ENCODE measurements at places on chromosomes 11 and 22.

DNA sequence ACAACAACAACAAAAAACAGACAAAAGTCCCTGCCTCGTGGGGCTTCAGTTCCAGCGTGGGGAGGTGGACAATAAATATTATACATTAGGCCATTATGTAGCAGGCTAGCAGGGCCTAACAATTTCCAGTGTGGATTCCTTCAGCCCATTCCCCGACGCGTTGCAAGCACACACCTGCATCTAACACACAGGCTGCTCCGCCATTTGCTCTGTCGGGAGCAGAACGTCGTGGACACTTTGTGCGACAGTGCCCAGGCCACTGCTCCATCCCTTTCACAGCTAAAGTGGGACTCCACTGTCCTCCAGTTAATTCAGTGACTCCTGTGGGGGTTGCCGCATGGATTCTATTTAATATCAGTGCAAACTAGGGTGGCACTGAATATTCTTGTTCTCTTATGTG lies 10.9 kb upstream of the FGF3 start:
- DNase-seq, result no peak

GRCh38 chr11:10602366-10602765 lies 33.9 kb upstream of the LYVE1 start:
- no peak for DNase-seq

- DNase-seq, result no peak
Observed at GRCh38 chr22:33766091-33766490, 154.2 kb downstream of the LARGE1 start.

DNA sequence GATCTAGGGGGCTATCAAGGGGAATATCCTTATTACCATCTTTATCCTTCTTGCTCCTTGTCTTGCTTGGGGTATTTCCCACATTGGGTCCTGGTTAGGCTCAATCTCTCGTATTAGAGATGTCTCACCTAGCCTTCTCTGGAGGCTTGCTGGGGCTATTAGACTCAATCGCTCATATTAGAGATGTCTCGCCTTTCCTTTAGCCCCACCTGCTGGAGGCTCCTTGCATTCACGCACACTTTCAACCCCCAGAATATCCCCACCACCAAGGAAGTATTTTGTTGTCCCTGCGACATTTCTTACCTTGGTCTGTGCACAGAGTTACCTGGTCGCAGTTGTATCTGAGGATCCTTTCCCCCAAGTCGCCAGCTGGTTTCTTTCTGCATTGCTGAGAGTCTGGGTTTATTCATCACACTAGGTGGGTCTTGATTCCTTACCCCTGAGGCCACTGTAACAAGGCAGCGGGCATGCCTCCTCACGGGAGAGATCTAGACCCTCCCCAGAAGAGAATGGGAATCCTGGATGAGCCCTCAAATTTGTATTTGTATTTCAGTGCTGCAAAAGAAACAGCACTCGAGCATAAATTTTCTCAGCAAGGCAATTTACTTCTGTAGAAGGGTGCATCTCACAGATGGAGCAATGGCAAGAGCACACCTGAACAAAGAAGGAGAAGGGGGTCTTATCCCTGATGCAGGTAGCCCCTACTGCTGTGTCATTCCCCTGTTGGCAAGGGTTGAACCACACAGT lies 15.9 kb upstream of the HYLS1 start:
- DNase-seq, result no peak

DNA sequence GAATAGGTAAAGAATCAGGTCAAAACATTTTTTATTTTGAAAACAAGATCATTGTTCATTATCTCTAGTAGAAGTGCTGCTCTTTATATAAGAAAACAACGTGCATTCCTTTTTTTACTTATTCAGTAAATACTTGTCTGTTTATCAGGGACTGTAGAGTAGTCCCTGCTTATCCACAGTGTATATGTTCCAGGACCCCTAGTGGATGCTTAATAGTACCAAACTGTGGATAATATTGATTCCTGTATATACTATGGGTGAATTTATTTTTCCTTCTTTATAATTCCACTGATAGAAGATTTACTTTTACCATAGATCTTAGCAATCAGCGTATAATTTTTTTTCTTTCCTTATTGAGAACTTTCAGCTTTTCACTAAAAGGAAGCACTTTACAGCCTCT lies 32.6 kb downstream of the CEP295 start:
- no peak for DNase-seq

DNA sequence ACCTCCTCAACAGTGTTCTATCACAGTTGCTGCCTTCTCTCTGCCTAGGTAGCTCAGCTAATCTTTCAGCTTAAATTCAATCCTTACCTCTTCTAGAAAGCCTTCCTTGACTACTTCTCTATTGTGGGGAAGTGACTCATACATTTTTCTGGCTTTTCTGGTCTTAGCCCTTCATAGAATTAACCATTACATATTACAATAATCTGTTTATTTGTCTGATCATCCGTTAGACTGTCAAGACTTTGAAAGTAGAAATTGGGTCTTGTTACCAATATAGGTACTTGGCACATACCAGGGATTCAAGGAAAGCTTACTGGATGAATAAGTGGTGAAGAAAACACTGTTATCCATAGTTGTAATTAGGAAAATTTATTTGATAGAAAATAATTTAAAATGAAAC lies 89.6 kb downstream of the FANCF start:
- DNase-seq, result no peak

GRCh38 chr11:66146074-66146473 lies 76.0 kb downstream of the PACS1 start:
- DNase-seq, result no peak

DNA sequence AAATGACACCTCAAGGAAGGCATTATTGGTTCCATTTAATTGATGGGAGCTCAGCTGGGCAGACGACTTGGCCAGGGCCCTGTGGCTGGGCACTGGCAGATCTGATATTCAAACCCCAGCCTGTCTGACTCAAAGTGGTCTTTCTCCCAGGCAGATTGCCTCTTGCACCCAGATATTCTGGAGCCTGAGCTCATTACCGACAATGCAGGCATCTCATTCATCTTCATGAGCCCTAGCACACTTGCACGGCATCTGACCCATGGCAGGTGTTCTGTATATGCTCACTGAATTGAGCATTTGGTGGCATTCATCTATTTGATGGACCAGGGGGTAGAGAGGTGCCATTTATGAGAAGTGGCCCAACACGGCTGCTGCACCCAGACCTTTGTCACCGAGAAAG lies 193.1 kb downstream of the DSCAML1 start:
- DNase-seq, result no peak

GRCh38 chr11:66317723-66318599 lies 1.1 kb upstream of the CD248 start:
- no peak for DNase-seq

- DNase-seq, result no peak
Observed at GRCh38 chr22:50186761-50187523, 1.2 kb downstream of the TRABD start.

DNA sequence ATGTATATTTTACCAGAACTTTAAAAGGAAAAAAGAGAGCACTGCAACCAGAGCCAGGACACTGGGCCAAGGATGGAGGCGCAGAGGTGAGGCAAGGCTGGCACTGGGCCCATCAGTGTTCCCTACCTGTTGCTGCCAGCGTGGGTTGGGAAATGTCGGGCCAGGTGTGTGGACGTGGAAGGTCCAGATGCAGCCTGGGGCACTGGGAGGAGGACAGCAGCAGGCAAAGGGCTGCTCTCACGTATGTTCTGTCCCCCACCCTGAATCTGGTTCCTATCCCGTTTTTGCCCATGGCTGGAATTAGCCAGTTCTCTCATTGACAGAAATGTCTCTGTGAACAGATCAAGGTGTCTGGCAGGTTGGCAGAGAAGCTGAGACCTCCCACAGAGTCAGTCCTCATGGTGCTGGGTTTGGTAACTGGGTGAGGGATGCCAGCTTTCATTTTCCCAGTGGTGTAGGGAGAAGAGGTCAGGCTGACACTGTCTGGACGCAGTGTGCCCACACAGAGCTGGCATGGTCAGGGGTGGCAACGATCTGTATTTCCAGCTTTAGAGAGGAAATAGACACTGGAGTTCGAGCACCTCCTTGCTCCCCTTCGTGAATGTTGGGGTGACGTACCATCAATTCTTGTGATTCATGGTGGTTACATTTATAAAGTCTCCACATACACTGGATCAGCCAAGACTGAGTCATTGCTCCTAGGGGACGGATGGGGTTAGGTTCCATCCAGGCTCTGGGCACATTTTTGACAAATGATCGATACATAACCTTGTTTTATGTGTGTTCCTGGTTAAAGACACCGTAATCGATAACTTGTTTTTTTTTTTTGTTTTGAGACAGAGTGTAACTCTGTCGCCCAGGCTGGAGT lies 4.3 kb upstream of the PNPLA3 start:
- DNase-seq, result no peak

- no peak for DNase-seq
Observed at GRCh38 chr11:3738723-3739122, 58.6 kb downstream of the NUP98 start.

- DNase-seq, result no peak
Observed at GRCh38 chr11:38005597-38005996, 1407.6 kb upstream of the RAG2 start.

DNA sequence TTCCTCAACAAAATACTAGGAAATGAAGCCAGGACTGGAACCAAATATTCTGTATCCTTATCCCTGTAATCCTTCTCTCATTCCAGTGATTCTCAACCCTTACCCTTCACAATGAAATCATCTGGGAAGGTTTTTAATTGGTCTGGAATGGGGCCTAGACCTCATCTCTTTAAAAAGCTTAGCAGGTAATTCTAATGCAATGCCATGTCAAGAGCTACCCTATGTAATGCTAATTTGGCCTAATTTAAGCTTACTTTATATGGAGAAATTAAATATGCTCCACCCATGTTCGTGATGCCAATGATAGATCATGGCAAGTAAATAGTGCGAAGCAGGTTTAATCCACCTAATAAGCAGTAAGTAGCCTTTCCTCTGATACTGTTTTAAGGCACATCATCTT lies 101.7 kb downstream of the SGSM3 start:
- no peak for DNase-seq

- DNase-seq, result no peak
Observed at GRCh38 chr11:36156161-36156816, 132.9 kb downstream of the COMMD9 start.

DNA sequence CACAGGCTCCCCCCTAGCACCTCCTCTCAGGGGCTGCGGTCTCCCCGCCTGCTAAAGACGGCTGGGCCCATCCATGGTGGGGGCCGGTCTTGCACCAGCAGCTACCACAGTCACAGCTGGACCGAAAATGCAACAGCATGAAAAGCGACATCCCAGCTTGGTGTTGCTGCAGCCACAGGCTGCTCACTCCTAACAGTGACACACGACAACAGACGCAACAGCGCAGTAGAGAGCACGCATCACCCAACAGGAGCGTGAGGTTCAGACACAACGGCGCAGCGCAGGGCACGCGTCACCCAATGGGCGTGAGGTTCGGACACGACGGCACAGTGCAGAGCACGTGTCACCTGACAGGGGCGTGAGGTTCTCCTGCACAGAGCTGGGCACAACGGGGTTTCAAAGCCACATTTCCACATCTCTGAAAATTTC lies 24.1 kb downstream of the TOLLIP start:
- DNase-seq, result no peak

GRCh38 chr22:22938672-22939587 lies 51.3 kb downstream of the IGLL5 start:
- no peak for DNase-seq

- peak; percentile 28 for DNase-seq
Observed at GRCh38 chr11:86047275-86047991, 21.5 kb downstream of the PICALM start.

DNA sequence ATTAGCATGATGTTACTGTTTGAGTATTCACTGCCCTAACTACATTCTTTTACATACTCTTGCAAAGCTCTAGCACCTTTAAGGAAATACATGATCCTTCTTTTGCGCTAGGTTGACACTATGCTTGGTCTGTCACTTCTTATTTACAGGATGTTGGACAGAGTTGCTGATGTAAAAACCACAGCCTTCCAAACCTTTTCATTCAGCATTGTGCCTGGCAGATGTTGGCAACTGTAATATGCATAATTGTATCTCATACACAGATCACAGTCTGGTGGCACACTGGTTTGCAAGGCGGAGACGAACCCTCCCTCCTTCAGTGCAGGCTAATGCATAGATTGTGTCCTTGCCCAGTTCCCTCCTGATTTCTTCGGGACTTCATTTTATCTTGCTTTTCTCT lies 224.1 kb downstream of the SNX19 start:
- no peak for DNase-seq

- no peak for DNase-seq
Observed at GRCh38 chr11:65219930-65220213, 38.1 kb downstream of the CAPN1 start.

- no peak for DNase-seq
Observed at GRCh38 chr11:125945797-125946520, at the start of gene VSIG10L2. Gene VSIG10L2 (plus strand): TSS chr11:125946044. CDS start chr11:125946056, 12 bp downstream.

DNA sequence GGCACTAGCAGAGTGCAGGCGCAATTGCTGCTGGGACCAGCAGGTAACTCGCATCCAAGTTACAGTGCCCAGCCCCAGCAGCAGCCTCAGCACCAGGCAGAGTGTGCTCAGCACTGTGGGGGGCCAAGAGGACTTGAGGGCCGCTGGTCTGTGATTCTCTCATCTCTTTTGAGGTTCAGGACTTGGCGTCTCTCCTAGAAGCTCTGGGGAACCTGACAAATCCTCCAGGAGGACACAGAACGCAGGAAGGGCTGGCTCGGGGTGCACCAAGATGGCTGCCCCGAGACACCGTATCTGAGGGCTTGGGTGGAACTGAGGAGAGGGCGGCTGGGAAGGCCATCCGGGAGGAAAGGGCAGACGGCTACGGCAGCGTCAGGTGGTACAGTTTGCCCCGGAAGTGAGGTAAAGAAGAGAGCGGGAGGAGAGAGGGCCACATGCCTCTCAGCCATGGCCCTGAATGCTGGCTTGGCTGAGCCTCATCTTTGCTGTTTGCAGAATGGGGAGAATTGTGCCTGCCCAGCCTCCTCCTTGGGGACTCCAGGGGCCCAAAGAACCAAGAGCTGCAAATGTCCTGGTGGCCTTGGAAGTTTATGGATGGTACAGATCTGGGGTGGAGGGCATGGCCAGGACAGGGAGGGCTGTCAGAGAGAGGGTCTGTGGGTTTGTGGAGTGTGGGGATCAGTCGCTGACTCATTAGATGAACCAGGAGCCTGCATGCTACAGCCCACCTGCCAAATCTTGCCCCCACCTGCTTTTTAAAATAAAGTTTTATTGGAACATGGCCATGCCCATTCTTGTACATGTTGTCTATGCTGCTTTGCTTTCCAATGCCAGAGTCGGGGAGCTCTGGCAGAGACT lies 78.0 kb downstream of the MYEOV start:
- no peak for DNase-seq

GRCh38 chr22:45838305-45838887 lies 138.6 kb downstream of the WNT7B start:
- no peak for DNase-seq

DNA sequence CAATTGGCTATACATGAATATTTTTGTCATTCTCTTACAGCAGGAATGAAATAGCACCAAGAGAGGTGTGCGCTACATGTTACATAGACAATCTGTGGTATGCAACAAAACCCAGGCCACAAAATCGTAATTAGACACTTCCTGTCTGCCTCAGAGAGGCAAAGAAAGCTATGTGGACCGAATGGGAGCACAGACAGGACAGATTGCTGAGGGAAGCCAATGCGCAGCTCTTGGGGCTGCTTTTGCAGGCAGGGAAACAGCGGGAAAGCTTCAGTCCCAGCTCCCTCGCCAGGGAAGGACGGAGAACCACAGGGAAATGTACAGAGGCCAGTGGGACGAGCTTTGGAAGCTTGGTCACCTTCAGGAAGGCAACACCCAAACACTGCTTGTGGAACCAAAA lies 40.9 kb downstream of the SERPINH1 start:
- DNase-seq, result no peak

GRCh38 chr11:3231550-3231850 lies 717 bp downstream of the MRGPRE start:
- no peak for DNase-seq

Measured in effector memory CD4-positive, alpha-beta T cell (primary cell).